ENCODE measurements at places on chromosomes 13 and 19.
A peak's percentile ranks its signal among the peaks of the same experiment; 100 is the strongest.

- DNase-seq = no peak
Observed at GRCh38 chr19:3944018-3944721, 11.3 kb downstream of the NMRK2 start.

- DNase-seq = peak; percentile 34
Observed at GRCh38 chr19:41064974-41065569, 23.2 kb upstream of the CYP2A13 start.

- DNase-seq = peak; percentile 45
Observed at GRCh38 chr19:49019242-49019932, 2.5 kb upstream of the LHB start.

DNA sequence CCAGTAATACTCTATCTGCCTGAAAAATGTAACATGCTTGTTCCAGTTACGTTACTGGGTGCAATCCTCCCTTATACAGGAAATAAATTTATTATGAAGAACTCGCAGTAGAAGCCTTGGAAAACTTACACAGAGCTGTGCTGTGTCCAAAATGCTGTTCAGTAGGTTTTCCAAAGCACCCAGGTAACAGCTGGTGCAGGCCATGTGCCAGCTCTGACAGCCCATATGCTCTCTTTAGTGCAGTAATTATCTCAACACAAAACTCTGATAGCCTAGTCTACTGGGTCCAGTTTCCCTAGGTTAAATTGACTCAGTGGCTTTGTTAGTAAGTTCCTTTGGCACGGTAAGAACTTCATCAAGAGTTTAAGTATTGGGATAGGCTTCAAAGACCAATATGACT, 120.7 kb upstream of the OBI1 start:
- no peak for DNase-seq

GRCh38 chr13:105446197-105446596, 1089.3 kb downstream of the EFNB2 start:
- no peak for DNase-seq

- no peak for DNase-seq
Observed at GRCh38 chr13:81142306-81142999, 801.5 kb upstream of the SPRY2 start.

GRCh38 chr19:14442891-14443631, 10.0 kb downstream of the PKN1 start:
- DNase-seq = no peak

DNA sequence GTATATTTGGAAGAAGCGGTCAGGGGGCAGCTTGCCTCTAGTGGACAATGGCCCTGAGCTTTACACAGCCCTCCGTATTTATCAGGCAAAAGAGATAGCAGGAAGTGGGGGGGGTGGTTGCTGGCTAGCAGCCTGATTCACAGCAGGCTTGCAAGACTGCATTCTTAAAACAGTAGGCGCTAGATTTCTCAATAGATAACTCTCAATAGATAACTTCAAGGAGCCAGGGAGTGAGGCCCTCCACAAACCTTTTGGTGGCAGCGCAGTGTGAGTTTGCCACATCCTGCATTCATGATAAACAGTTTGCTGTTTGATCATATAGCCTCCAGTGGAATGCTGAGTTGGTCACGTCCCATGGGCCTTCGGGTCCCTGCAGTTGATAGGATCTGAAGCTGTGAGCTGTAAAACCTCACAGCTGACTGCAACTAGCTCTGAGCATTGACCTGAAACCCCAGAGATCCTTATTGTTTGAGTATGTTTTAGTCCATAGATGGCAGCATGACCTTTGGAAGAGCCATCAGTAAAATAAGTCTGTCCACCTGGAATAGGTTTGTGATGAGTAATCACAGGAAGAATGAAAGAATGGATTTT, 12.2 kb downstream of the FPR3 start:
- peak; percentile 58 for DNase-seq

- DNase-seq = no peak
Observed at GRCh38 chr13:24893863-24894262, 129.9 kb downstream of the RNF17 start.

GRCh38 chr13:106213028-106213757, 322.3 kb downstream of the EFNB2 start:
- DNase-seq = no peak

GRCh38 chr13:111303559-111303958, 16.9 kb upstream of the TEX29 start:
- DNase-seq = no peak

- DNase-seq = peak; percentile 57
Observed at GRCh38 chr19:11420429-11421370, 1.6 kb upstream of the RGL3 start.

DNA sequence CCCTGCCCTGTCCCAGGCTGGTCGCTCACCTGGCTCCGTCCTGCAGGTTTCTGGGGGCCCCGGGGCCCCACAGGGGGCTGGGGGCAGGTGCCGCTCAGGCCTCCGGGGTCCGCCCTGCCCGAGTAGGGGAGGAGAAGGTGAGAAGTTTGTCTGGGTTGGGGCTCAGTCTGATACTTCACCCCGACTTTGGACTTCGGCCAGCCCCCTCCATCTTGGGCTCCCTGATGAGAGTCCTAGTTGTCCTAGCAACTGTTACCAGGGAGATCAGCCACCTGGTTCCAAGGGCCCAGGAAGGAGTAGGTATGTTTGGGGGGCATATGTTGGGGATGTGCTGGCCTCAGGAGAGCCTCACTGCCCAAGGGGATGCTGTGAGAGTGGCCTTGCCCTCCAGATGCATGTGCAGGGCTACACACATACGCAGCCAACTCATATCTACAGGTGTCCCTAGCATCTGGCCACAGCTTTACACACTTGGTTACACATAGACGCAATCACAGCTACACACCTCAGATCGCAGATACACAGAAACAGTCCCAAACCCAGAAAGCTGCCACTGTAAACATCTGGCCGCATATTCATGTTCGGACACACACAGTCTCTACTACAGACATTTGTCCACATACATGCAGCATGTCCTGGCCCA, 3.4 kb downstream of the NUMBL start:
- no peak for DNase-seq

GRCh38 chr13:97621631-97622030, 187.7 kb downstream of the RAP2A start:
- DNase-seq = no peak

- peak; percentile 64 for DNase-seq
Observed at GRCh38 chr13:32134241-32135055, 102.9 kb downstream of the FRY start.
